ENCODE measurements at places on chromosomes 3 and 15. TPM values are rescaled to one million over a fixed set of nuclear protein-coding genes. Genes with fewer than 3 reads are reported as not detected.
A peak's percentile ranks its signal among the peaks of the same experiment; 100 is the strongest.

- no peak overlapping the region for H3K27ac ChIP-seq
- H3K27me3 ChIP-seq: no peaks in the 10 kb centered on the region
- H3K4me3 ChIP-seq: no peak overlapping the region
- no peaks in the 10 kb centered on the region for H3K36me3 ChIP-seq
Observed at GRCh38 chr3:165082650-165083049, 4.4 kb upstream of the SI start.

DNA sequence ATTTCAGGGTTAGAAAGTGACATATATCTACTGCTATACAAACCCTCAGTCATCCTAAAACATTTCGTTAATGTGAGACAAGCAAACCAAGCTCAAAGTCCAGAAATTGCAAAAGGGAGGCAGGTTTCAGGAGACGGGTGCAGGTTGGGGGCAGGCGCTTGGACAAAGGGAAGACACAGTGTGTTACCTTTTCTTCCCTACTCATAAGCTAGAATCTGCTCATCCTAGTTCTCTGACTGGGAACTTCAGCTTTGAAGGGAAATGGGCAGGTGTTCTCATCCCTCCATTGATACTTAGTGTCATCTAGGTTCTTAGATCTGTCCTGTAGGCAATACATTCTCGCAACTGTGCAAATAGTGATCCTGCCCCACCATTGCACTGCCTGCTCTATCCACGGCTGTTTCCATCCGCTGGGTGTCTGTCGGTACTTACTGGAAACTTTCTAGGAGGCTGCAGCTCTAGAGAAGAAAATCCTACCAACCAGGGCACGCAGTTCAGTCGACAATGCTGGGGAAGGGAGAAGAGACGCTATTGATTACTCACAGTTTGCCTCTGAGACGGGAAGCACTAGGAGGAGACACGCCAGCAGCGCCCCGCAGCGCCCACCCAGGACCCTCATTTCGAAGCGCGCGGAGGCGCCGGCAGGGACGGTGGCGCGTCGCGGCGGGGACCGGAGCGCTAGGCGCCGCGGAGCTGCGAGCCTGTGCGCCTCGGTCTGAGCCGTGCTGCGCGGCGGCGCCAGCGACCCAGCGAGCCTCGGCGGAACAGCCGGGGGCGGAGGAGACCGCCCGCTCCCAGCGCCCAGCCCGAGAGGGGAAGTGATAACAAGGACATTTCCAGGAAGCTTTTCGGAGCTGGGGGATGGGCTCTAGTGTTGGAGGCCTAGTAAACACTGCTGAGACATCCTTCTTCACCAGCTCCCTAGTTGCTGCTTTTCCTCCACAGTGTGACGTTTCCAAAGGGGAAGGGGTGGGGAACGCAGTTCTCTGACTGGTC lies at the start of gene PROS1:
Gene PROS1 (minus strand): TSS at position 766 of the 996 bp plus-strand sequence. CDS start 147 bp downstream, at position 619.
- peak within 1 kb of the TSS; percentile 84 for H3K4me3 ChIP-seq
- peak; percentile 38 for DNase-seq
- H3K27me3 ChIP-seq: peaks cover 15% of the 10 kb centered on the region
- H3K4me1 ChIP-seq: peaks cover 11% of the 10 kb centered on the region

- no peak overlapping the region for H3K27ac ChIP-seq
- no peak for DNase-seq
- no peaks in the 10 kb centered on the region for H3K36me3 ChIP-seq
- H3K4me1 ChIP-seq: no peaks in the 10 kb centered on the region
- H3K4me3 ChIP-seq: no peak overlapping the region
Observed at GRCh38 chr3:31129241-31129640, 234.8 kb upstream of the GADL1 start.

- H3K36me3 ChIP-seq: peaks cover 13% of the 10 kb centered on the region
- H3K27me3 ChIP-seq: no peaks in the 10 kb centered on the region
- no peak overlapping the region for H3K4me3 ChIP-seq
- H3K27ac ChIP-seq: peak overlapping the region; percentile 61
- DNase-seq: no peak
- peaks cover 55% of the 10 kb centered on the region for H3K4me1 ChIP-seq
Observed at GRCh38 chr3:107600780-107601179, 78.0 kb downstream of the BBX start.

DNA sequence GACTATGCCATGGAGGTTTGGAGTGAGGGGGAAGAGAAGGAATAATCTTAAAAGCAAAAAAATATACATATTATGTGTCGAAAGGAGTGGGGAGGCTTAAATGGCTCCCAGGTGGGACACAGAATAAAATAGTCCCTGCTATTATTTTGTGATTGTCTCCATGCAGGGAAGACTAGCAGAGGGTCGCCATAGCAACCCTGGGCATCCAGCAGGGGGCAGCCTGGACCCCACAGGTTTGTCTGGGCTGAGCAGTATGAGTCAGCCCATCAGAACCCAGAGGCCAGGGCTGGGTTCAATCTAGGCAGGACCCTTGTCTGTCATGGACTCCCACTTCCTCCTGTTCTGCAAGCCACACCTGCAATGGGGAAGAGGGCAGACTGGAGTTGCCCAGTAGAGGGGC lies 17.6 kb upstream of the LINGO1 start:
- no peak overlapping the region for H3K4me3 ChIP-seq
- DNase-seq: no peak
- H3K36me3 ChIP-seq: no peaks in the 10 kb centered on the region
- H3K27ac ChIP-seq: no peak overlapping the region

GRCh38 chr3:153158961-153159735 lies 2.9 kb upstream of the RAP2B start:
- H3K36me3 ChIP-seq: peaks cover 18% of the 10 kb centered on the region
- H3K4me1 ChIP-seq: peaks cover 22% of the 10 kb centered on the region
- H3K4me3 ChIP-seq: peak overlapping the region; percentile 97
- no peak for DNase-seq
- H3K27me3 ChIP-seq: peaks cover 3% of the 10 kb centered on the region
- peak overlapping the region; percentile 35 for H3K27ac ChIP-seq

GRCh38 chr3:28940994-28941393 lies 339.9 kb upstream of the RBMS3 start:
- no peak overlapping the region for H3K4me3 ChIP-seq
- peaks cover 10% of the 10 kb centered on the region for H3K4me1 ChIP-seq
- DNase-seq: no peak
- no peaks in the 10 kb centered on the region for H3K36me3 ChIP-seq

DNA sequence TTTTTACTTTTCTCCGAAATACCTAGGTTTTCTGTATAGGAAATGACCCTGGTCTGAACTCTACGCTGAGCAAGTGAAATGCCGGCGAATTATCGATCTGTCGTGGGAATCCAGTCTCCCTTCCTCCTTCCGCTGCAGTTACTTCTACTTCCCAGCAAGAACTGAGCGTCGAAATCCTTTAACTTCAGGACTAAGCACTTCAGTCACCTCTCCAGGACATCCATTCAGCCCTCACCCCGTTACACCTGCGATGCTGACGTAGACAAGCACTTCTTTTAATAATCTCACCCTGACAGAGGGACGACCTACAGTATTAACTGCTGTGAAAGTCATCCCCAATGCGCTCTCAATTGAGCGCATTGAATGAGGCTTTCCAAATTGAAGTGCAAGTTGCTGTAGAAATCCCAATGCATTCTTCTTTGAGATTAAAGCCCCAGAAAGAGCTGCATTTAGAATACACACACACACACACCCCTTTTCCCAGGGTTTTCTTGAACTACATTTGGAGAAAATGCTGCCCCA lies 1.3 kb downstream of the TOP2B start:
- DNase-seq: no peak
- H3K4me3 ChIP-seq: peak overlapping the region; percentile 93
- H3K27ac ChIP-seq: peak overlapping the region; percentile 97
- H3K4me1 ChIP-seq: peaks cover 66% of the 10 kb centered on the region
- H3K36me3 ChIP-seq: peaks cover 12% of the 10 kb centered on the region
- no peaks in the 10 kb centered on the region for H3K27me3 ChIP-seq

- no peaks in the 10 kb centered on the region for H3K4me1 ChIP-seq
- DNase-seq: no peak
- peaks cover 21% of the 10 kb centered on the region for H3K27me3 ChIP-seq
Observed at GRCh38 chr15:73010154-73011152, 41.8 kb upstream of the NEO1 start.

The ZNF639 gene
- 41.4 TPM for total RNA-seq

The GP5 gene
- 0.18 TPM for total RNA-seq

The GCSAM gene
- 16.0 TPM for total RNA-seq

The CD200 gene
- 19.4 TPM for total RNA-seq

The TAGLN3 gene
- not detected for total RNA-seq

The C3orf80 gene
- total RNA-seq: not detected

The CRYBG3 gene
- 1.5 TPM for total RNA-seq

Measured in activated B cell treated with CpG ODN at 0.5 μM for 24 hours (primary cell).